ENCODE measurements at places on chromosomes 3 and 15.

DNA sequence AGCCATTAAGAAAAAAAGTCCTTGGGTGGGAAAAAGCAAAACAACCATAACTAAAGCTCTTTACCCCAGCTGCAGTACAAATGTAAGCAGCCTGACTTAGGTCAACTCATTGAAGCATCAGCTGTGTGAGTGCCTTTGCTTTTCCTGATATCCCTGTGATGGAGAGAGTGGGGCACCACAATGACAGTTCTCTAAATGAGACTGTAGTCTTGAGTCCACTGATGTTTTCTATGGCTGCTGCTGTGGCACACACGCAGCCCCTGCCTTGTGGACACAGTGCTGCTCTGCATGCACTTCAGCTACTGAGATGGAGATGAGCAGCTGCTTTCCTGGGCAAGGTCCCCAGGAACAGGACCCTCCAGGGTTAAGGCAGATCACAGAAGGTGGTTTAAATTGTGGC is 173.2 kb downstream of the KCNAB1 start:
- DNase-seq = no peak

DNA sequence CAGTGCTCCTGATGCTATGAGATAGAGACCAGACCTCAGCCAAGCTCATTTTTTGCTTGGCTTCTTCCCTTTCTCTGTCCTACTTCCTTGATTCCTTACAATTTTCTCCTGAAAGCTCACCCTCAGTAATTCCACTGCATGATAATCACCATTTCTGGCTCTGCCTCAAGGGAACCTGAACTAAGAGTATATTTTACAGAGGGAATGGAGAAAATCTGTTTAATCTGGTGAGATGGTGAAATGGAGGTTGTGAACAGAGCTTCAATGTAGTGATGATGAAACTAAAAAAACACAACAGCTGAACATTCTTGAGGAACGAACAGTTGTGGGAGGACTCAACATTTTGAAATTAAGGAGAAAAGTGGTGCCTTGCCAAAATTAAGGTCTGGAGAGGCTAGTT is 16.3 kb downstream of the HHLA2 start:
- no peak for DNase-seq

- no peak for DNase-seq
These were observed 633 bp downstream of the THPO start for GRCh38 chr3:184377374-184377773.

GRCh38 chr3:59424268-59425010 is 374.6 kb upstream of the CFAP20DC start:
- DNase-seq = no peak

DNA sequence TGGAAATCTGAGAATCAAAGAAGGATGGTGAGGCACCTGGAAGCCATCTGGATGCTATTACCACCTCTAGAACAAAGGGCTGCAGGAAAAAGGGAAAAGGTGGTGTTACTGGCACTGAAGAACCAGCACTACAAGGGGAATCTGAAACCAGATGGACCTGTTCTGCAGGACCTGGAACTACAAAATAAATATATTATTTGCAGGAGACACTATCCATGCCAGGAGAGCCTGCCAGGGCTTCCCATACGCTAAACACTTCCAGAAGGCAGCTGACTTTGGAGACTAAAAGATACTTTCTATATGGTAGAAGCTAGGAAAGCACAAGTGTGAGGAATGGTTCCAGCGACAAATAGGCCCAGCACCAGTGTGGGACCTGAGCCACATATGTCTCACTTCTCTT is 83.4 kb upstream of the POU1F1 start:
- no peak for DNase-seq

GRCh38 chr3:116165135-116165534 is 280.2 kb downstream of the LSAMP start:
- no peak for DNase-seq

- no peak for DNase-seq
These were observed 192.5 kb downstream of the SHQ1 start for GRCh38 chr3:72655723-72656122.

GRCh38 chr3:71206305-71207165 is 377.0 kb downstream of the FOXP1 start:
- no peak for DNase-seq

- DNase-seq = no peak
These were observed 161.2 kb upstream of the THBS1 start for GRCh38 chr15:39419651-39420050.

GRCh38 chr3:9862391-9863057 is 17.5 kb downstream of the CIDEC start:
- DNase-seq = peak; percentile 17

DNA sequence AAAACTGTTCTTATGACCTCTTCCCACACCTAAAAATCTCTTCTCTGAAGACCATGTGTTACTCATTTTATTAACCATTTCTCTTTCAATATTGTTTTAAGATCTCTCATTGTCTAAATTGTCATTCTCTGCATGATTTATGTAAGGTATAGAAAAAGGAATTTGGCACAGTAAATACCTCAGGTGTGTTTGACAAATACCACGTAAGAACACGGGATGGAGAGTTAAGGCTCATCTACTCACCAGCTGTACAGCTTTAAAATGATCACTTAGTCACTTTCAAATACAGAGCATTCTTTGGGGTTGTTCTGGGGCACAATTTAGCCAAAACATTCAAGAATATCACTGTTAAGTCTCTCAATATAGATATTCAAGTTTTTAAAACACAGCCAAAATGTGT is 627.1 kb downstream of the MCTP2 start:
- no peak for DNase-seq

GRCh38 chr15:81386947-81387346 is 12.9 kb upstream of the TMC3 start:
- no peak for DNase-seq

GRCh38 chr3:132032959-132033358 is 1.9 kb downstream of the CPNE4 start:
- DNase-seq = no peak

DNA sequence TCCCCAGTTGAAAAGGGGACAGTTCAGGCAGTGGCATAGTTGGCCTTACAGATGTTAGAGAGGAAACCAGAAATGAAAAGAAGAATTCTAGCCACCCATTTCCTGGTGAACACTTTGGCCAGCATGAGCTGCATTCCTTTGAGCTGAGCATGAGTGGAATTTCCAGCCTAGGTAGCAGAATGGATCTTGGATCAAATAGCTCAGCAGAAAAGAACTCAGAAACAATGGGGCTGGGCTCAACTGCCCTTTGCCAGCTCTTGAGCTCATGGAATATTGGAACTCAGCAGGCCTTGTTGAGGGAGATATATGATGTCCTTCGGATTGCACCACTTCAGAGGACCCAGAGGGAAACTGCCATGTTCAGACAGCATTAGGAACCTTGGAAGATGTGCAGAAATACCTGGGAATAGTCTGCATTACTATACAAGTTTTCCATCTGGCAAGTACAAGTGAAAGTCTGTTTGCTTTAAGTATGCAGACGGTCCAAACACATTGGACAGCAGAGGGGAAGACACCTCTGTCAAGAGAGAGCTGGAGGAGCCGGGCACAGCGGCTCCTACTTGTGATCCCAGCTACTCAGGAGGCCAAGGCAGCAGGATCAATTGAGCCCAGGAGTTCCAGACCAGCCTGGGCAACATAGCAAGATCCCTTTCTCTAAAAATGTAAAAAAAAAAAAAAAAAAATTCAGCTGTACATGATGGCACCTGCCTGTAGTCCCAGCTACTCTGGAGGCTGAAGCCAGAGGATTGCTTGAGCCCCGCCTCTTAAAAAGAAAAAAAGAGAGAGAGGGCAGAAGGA is 3.1 kb upstream of the CDV3 start:
- no peak for DNase-seq

DNA sequence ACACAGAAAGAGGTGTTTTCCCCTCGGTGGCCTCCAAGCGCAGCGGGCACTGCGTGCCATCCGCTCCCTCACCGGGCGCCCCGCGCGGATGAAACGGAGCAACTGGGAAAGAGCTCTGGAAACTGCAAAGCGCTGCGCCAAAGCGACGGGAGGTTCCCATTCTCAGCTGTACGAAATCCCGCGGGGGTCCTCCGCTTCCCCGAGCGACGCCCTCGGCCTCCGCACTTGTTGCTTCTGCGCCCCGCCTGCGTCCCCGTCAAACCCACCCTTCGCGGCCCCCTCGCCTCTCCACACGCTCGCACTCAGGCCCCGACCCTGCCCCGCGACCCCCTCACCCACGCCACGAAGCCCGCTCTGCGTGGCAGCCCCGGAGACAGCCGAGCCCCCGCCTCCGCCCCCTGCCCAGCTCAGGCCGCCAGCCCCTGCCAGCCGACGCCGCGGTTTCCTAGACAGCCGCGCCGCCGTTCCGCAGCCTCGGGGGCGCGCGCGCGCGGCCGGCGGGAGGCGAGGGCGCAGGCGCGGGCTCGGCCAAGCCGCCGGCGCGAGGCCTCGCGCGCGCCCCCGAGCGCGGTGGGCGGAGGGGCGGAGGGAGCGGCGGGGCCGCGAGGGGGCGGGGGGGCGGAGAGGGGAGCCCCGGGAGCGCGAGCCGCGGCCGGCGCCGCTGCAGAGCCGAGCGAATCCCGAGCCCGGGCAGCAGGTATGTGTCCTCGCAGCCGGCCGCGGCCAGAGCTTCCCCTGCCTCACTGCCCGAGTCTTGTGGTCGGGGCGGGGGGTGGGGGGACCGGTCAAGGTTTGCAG is at the start of gene TMEM266:
TMEM266 (plus strand) TSS at position 666 of the 798 bp plus-strand sequence. CDS start 74,279 bp downstream, outside the sequence.
- no peak for DNase-seq

DNA sequence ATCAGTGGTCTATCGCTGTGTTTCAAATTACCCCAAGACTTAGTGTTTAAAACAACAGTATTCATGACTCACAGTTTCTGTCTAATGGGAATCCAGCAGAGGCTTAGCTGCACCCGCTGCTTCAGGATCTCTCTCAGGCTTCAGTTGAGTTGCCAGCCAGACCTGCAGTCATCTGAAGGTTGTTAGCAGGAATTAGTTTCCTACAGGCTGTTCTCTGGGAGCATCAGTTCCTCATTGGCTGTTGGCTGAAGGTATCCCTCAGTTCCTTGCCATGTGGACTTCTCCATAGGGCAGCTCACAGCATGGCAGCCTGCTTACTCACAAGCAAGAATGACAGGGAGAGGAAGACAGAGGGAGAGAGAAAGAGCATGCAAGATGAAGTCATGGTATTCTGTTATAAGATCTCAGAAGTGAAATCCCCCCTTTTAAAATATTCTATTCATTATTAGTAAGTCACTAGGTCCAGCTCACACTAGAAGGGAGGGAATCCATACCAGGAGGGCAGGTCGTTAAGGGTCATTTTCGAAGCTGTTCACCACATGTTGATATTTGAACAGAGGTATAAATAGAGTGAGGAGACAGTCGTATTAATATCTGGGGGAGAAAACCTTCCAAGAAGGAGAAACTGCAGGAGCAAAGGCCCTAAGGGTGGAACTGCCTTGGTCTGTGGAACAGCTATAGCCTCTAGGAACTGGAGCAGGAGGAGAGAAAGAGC is 473.9 kb upstream of the PPP2R3A start:
- DNase-seq = no peak

DNA sequence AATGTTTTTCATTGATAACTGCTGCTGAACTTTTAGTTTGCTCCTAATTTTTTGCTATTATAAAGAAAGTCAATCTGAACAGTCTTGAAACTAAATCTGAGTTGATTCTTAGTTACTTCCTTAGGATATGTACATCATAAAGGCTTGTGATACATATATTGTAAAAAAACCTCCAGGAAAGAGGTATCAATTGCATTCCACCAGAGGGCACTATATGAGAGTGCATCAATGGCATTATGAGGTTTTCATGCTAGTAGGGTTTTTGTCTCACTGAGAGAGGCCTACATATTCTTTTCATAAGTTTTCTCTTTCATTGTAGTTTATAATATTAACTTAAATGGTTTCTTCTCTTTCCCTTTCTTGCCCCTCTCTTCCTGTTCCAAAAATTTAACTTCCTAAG is 46.9 kb downstream of the PIK3R4 start:
- no peak for DNase-seq

DNA sequence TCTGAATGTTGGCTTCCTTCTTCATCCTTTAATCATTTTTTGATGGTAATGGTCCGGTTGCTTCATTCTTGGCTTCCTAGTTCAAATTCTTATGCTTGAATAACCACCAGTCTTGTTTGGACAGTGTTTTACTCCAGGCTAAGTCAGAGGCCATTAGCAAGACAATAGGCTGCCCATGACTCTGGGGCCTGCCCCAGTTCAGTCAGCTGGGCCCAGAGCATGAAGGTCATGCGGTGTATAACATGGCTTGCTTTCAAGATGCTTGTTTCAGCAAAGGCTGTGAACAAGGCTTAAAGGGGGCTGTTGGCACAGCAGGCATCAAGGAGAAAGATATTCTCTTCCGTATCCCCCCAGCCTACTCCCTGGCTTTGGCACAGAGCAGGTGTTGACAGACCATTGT is 13.7 kb downstream of the TM4SF18 start:
- DNase-seq = no peak

DNA sequence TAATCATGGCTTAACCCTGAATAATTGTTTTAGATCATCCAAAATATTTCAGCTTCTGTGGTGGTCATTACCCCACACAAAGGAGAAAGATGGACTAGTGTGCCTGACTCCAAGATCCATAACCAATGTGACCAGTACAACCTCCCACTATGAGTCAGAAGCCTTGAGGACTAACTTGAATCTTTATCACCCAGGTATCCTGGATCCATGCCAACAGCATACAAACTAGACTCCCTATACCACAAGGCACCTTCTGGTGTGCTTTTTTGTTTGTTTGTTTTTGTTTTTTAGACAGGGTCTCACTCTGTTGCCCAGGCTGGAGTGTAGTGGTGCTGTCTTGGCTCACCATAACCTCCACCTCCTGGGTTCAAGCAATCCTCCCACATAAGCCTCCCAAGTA is 317.7 kb downstream of the VPS13C start:
- DNase-seq = no peak
